ENCODE measurements at places on chromosomes 6 and 20.

- no peak for DNase-seq
These were observed 6.7 kb downstream of the SRXN1 start for GRCh38 chr20:646107-646867.

DNA sequence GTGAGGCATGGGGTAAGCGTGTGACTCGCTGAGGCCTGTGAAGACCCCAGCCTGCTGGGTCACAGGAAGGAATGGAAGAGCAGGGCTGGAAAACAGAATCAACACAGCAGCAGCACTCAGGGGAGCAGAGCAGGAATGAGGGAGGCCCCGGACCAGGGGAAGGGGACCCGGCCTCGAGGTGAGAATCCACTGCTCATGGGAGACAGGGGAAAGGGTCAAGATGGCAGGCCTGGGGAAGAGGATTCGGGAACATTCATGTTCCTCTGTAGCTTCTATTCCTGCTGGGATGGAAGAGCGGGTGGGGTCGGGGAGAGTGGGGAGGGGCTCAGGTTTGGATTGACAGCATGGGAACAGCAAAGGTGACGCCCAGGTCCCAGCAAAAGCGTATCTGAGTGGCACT, 59.4 kb downstream of the NPEPL1 start:
- no peak for DNase-seq

GRCh38 chr6:140182821-140183220, 808.4 kb upstream of the CITED2 start:
- DNase-seq: no peak

- DNase-seq: no peak
These were observed 100.8 kb downstream of the BFSP1 start for GRCh38 chr20:17430125-17430950.

- DNase-seq: no peak
These were observed 297.7 kb upstream of the MAN1A1 start for GRCh38 chr6:119647309-119647708.

DNA sequence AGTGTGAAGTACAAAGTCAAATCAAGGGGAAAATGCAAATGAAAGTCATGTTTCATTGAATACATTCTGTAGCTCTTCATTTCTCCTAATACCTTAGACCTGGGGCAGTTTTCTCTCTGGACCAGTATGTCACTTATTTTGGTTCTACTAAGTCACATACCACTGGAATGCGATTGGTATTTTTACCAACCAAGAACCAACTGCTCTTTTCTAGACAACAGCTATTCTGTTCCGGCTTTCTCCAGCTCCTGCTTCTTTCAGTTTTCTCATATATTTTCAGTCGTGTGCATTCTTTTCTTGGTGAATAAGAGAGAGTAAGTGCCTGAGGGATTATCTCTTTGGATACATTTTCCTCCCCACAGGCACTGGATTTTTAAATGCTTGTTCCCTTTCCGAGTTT, 39.2 kb upstream of the SPACA1 start:
- no peak for DNase-seq

DNA sequence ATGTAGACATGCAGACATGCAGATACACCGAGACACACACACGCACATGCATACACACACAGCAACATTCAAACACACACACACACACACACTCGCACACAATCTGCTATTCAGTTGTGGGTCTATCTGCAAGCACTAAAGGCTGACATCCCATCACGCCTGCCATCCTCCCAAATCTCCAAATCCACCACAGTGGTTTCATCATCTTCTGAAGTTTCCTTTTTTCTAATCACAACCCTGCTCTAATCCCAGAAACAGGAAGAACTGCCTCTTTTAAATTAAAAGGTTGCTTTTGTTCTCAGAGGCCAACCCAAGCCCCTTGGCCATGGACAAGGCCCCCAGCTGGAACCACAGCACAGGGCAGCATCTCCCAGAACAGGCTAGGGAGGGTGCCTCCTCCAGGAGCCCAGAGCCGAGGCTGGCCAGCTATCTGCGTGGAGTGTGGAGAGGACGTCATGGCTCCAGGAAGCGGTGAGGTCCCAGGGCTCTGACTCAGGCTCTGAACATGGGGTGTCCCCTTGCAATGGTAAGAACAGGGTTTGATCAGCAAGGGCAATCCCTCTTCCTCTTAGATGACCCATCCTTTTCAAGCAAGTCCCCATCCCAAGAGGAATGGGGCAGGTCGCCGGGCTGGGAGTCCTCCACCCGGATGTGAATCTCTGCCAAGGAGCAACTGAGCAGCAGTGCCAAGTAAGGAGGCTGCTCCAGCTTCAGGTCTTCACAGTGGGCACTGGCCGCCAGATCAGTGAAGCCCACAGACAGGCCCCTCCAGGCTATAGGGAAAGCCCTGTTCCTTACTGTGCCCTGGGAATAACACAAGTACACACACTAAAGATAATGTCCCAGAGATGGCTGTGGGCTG, 14.7 kb downstream of the FOXF2 start:
- DNase-seq: no peak

DNA sequence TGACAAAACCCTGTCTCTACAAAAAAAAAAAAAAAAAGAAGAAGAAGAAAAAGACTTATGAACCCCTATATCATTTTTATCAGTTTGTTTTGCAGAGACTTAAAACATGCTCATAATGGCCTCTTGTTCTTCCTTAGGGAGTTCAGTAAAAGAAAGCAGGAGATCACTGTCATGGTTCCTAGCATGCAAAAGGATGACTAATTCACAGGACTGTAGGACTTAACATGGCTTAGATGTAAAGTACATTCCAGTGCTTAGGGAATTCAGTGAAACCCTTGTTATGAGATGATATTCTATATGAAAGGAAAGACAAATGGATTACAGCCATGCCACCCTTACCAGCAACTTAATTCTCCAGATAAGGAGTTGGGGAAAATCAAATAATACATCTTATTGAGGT, 29.5 kb downstream of the EEF1A1 start:
- DNase-seq: no peak

DNA sequence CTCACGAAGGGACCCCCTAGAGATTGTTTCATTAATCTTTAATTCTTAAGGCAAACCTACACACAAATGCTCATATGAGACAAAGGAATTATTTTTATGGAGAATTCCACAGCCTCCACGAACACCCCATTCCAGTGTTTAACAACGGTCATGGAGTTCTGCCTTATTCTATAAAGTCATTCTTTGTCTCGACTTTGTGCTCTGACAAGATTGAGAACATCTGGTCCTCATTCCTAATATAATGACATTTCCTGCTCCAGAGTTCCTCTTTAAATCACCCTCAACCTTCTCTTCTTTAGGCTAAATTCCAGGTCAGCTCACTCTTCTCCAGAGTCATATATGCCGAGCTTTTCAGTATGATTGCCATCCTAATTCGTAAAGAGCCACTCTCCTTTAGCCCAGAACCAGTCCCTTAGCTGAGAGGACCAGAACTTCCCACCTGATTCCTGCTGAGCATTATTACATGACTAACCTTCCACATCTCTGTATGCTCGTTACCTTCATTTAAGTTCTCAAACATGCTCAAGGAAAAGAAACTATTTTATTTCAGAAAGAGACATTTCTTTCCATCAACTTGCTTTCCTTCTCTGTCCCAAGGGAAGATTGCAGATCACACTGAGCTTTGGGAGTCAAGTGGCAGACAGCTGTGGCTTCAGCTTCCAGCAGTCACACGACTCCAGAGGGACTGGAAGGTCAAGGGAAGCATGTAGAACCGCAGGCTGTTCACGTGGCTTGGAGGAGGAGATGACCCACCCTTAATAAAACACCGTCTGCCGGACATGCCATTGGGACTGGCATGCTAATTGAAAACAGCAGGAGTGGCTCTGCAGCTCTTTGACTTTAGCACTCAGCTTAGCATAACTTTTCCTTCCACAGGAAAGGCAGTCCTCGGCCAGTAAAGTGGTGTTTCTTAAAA, 467.1 kb upstream of the HSF2 start:
- no peak for DNase-seq

DNA sequence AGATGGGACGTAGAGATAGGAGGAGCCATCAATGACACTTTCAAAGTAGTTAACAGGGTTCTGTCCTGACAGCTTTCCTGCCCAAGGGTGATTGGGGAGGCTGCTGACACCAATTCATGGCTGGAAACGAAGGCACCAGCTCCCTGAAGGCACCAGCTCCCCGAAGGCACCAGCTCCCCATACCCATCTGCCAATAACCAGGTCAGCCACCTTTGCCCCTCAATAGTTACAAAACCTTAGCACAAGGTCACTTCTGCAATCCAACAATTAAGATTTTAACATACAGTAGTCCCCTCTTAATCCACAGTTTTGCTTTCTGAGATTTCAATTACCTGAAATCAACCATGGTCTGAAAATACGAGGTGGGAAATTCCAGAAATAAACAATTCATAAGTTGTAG, 51.7 kb downstream of the ELOVL5 start:
- DNase-seq: no peak

DNA sequence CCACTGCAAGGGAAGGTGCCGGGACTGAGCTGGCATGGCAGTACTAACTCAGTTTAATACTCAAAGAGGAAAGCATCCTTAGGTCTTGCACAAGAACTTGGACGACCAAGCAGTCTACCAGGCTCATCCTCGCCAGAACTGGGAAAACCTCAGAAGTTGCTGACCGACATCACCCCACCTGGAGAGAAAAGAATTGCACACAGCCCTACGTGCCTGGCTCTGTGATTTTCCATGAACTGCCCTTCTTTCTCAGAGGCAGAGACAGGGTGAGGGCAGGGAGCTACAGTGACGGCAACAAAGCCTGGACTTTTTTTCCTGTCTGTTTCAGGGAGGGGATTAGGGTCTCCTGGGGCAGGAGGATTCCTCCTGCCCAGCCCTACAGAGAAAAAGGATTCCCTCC, 8.0 kb downstream of the JAG1 start:
- DNase-seq: no peak

DNA sequence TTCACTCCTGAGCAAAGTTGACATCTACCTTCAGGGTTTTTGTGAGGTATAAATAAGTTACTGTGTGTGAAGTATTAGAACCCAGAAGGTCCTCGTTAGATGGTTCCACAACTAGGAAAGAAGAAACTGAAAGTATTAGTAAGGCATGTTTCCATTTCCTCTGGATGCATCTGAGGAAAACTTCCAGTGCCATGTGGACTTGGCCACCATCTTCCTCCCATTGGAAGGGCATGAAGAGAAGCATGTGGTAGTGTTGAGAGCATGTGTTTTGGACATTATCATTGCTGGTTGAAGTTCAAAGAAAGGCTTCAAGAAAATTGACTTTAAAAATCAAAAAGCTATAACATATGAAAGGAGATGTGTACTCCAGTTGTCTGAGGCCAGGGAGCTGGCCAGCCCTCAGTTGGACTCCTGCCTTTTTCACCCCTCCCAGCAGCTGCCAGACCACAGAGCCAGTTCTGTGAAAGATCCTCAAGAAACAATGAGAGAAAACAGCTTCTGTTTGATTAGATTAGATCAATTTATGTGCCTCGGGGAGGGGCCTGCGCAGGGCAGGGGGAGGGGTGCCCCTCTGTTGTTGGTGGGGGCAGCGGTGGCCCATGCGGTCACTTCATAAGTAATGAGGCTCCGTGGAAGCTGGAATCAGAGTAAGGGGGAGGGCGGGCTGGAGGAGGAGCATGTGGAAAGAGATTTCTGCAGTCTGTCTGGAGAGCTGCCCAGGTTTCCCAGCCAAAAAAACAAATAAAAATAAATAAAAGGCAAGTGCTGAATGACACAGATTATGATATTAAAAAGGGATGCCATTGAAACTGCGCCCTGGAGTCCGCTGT, 154.0 kb downstream of the JARID2 start:
- no peak for DNase-seq

DNA sequence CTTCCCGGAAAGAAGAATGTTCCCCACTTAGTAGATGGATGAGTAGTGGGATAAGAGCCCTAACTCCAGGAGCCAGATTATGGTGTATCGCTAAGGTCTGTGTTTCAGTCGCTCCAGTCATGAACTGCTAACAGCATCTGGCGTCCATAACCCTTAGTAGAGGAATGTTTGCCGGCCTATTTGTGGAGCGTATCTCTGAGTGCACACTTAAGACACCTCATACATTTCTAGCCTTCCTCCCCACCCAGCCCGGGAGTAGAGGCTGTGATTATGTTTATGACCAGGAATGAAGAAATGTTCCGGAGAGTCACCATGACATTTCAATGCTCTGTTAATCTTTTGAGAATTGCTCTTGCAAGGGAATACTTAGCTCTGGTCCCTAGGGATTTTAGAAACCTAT, 251.1 kb upstream of the SOX4 start:
- DNase-seq: no peak

DNA sequence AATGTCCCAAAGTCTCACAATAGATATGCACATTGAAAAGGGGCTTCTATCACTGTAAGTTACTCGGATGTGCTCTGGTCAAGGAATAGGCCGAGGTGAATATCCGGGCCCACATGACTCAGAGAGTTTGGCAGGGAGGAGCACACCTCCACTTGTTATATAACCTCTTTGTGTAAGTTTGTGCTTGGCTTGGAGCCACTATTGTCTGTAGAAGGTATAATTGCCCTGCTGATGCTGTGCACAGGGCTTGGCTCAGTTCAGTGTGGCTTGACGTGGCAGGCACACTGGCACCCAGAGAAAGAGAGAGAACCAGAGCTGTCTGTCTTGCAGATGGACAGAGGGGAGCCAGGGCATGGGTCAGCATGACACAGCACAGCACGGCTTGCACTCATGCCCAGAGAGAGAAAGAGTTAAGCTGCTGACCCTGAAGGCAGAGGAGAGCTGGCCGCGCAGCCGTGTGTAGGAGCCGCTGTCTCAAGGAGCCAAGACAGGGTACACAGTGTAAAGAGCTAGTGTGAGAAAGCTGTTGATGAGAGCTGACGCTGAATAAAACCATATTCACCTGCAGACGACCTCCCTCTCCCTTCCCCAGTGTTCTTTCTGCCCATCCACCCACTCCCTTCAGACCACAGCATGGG, 482.5 kb downstream of the C6orf118 start:
- no peak for DNase-seq

- no peak for DNase-seq
These were observed 46.7 kb downstream of the CEBPB start for GRCh38 chr20:50237349-50237748.

DNA sequence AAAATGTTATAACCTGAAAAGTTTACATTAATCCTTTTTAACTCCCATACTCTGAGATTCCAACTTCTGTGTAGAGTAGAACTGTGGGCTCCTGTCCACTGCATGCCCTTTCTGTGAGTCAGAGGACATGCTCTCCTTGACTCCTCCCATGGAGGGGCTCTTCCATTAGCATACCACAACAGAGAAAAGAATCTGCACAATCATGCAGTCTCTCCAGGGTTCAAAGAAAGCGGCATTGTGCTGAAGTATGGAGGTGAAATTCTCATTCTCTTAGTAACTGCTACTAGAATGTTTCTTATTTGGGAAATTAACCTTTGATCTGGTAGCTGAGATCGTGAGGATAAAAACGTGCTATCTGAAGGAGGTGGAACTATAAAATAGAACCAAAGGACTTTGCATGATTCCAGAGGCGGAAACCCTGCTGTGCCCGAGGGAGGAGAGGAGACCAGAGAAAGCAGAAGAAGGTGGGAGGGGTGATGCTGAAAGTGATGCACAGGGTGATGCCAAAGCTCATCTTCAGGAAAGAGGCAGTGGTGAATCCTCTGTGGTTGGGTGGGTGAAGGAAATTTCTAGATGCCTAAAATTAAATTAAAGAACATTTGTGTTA, 202.2 kb upstream of the PCSK2 start:
- no peak for DNase-seq

Data from activated CD4-positive, alpha-beta T cell treated with anti-CD3 and anti-CD28 coated beads, Interleukin-2, amount 50 U/mL, for 1 hour (primary cell).